ENCODE measurements at places on chromosomes 3 and 15.

GRCh38 chr3:62159709-62160092 lies 213.6 kb downstream of the FEZF2 start:
- no peak for DNase-seq

DNA sequence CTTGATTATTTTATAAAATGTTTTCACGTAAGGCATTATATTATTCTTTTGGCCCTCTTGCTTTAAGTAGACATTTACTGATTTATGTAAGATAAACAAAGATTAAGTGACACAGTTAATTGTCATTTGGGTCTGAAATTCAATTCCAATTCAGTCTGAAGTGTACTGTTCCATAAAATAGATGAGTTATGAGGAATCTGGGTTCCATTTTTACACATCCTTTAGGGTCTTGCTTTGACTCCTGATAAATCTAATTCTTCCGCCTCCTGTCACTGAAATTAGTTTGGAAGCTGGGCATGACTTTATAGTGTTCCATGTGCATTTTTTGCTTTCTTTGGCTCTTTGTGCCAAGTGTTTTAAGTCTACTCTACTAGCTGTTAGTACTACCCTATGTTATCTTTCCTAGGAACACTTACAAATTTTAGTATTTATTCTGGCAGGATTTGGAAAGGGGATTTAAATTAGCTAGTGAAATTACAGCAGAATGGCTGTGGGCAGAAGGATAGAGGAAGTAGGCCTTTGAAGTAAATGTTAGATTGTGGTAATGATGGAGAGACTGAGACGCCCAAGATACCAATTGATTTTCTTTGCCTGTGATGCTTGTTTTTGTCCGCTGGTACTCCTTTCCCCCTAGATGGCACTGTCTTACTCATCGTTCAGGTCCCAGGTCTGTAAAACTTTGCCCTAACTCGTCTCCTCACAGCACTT lies 14.3 kb downstream of the ARL8B start:
- no peak for DNase-seq

- no peak for DNase-seq
Observed at GRCh38 chr15:48400086-48400485, 68.9 kb downstream of the DUT start.

- no peak for DNase-seq
Observed at GRCh38 chr15:36136049-36136448, 443.4 kb upstream of the CDIN1 start.

Data from activated CD4-positive, alpha-beta T cell treated with anti-CD3 and anti-CD28 coated beads, Interleukin-2, amount 50 U/mL, for 24 hours (primary cell).